ENCODE measurements at places on chromosomes 11 and 22.

- DNase-seq: no peak
These were observed 11.6 kb downstream of the HEPHL1 start for GRCh38 chr11:94032725-94033124.

DNA sequence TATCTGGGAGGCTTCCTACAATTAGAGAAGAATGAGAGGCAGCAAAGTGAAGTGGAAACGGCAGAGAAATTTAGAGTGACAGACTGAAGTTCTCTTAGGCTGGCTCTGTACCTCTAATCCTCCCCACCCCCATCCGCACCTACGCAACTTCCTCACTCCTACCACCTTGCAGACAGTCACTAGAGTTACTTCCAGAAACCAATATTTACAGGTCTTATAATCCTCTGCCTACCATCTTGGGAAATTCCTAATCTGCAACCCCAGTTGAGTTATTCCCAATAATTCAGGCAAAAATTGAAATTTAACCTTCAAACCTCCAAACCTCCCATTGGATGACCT, 71.7 kb downstream of the PAK1 start:
- no peak for DNase-seq

DNA sequence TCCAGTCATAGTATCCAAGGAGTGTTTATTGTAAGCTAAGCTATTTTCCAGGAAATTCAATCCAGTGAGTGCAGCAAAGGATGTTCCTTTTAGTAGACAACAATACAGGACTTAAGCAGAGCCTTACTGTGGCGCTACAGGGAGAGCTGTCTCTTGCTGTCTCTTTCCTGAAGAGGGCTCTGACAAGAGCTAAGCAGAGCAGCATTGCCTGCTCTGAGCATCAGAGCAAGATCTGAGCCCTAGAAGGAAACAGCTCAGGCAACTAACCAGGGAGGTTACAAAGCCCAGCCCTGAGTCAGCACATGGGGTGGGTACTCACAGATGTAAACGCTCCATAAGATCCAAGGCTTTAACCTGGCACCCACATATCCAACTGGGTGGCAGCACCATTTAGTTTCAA, 8.0 kb downstream of the LAYN start:
- no peak for DNase-seq

DNA sequence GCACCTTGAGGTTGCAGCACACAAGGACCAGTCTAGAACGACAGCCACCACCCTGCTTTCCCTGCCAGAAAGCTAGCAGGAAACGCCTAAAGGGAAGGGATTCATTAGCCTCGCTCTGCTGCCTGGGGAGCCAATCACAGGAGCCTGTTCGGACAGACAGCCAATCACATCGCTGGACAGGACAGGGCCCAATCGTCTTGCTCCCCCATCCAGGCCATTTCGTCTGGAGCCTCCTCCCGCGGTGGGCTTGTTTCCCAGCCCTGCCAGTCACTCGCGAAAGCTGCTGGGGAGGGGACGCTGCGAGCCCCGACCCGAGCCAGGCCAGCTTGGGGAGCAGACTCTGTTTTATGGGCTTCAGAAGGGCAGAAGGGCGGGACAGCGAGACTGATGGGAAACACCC, 79.8 kb upstream of the NCAM1 start:
- no peak for DNase-seq

DNA sequence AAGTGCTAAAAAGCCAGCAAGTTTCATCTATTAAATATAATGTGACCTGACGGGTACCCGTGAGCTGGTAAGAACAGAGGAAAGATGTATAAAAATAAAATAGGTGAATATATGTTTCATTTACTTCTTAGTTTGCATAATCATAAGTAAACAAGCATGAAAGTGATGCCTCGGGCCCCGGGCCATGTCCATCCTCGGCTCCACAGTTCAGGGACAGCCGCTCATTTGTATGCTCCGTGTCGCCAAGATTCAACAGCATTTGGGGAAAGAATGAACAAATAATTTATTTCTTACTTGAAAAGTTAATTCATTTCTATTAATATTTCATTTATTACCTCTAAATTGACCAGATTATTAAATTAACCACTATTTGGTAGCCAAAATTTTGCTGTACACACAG, 251.8 kb downstream of the NTM start:
- no peak for DNase-seq

DNA sequence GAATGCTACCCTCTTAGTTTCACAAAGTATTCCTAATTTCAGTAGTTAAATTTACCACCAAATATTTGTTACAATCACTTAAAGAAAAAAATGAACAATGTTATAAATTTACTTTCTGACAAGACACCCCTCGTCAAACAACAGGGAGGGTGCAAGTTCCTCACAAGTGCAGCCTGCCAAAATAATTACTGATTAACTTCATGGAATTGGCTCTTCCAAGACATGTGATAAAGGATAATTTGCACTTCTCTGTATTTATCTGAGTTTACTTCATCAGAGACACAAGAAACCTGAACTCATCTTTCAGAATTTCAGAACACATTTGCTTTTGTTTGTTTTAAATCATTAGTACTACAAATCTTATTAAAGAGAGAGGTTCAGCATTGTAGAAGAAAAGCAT, 66.5 kb downstream of the LARGE2 start:
- DNase-seq: no peak

DNA sequence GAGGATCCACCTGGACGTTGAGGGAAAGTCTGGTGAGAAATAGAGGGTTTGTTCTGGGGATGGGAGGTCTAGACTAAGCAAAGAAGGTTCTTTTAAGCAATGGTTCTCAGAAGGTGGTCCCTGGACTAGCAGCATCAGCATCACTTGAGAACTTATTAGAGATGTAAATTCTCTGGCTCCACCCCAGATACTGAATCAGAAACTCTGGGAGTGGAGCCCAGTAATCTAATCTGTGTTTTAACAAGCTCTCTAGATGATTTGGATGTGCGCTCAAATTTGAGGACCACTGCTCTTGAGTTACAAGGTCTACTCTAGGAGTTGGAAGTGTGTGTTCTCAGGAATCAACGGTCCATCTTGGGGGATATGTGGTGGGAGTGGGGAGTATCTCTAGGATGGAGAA, 3.3 kb upstream of the ABCG4 start:
- DNase-seq: no peak

DNA sequence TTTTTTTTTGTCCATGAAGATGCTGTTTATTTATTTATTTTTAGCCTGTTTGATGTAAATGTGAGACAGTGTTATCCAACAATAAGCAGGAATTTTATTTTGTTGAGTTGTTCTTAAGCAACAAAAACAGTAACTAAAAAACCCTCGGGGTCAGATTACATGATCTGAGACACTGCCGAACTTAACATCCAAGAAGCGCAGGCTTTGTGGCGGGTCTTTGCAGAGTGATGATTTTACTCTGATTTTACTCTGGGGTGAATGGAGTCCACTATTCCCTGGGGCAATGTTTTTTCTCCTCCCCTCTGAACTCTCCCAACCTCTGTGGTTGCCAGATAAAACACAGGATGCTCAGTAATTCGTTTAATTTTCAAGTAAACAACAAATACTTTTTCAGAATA, 450.1 kb upstream of the B3GAT1 start:
- no peak for DNase-seq

- DNase-seq: no peak
These were observed 25.4 kb downstream of the FXYD6 start for GRCh38 chr11:117851106-117851505.

DNA sequence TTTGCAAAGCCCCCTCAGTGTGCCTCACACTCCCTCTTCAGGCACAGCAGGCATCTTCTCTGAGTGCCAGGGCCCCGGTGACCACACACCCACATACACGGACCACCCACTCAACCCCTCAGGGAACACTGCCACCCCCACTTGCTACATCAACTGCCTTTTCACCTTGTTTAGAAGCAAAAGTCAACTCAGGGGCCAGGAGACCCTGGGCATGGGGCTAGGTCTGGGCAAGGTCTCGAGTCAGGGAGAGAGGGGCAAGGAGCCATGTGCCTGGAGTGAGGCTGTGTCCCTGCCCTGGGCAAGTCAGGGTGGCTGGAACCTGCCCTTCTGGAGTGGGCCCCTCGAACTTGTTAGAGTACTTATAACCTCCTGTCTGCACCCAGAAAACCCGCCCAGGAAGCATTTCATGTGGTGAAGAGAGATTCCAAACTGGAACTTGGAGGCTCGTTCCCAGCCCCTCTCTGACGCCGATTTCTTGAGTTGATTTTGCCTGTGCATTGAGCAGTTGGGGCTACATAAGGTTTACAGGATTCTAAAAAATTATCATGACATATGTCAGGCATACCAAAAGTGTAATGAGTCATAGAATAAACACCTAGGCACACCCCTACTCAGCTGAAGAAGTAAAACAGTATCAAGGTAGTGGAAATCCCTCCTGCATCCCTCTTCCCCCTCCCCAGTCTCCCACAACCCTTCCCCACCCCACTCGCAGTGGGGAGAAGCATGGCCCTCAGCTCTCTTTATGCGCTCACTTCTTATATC, 74.3 kb downstream of the MYEOV start:
- DNase-seq: no peak

- DNase-seq: no peak
These were observed 3.1 kb downstream of the FLI1 start for GRCh38 chr11:128696941-128697340.

- no peak for DNase-seq
These were observed 69.8 kb downstream of the RELT start for GRCh38 chr11:73445980-73446379.

GRCh38 chr11:26017322-26017860, 314.5 kb upstream of the ANO3 start:
- no peak for DNase-seq

DNA sequence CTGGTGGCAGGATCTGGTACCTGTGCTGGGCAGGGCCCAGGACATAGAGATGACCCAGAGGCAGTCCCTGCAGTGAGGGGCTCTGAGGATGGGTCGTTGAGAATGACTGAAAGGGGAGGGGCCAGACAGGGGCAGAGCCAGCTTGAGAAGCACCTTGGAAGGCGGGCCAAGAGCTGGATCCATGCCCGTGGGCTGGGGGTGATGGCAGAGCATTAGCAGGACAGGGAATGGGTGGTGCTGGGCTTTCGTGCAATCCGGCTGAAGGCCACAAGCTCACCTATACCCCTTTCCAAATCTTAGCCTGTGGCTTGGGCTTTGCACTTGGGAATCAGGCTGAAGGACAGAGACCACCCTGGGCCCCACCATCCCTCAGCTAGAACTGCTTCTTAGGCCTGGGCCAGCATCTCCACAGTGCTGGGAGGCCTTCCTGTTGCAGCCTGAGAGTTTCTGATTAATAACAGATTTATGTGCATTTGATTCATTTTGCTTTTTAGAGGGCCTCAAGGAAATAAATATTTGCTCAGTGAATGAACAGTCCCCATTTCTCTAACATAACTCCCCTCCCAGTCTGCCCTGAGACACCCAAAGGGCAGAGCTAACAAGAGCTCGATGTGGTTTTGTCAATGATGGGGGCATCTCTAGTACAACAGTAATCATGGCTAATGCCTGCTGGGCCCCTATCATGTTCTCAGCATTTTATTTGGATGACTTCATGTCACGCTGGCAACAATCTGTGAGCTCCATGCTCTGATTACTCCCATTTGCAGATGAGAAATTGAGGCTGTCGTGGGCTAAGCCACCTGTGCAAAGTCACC, 39.3 kb downstream of the RIBC2 start:
- DNase-seq: no peak
